Right renal cortex interstitium (tissue), 3 donors: ENCODE measurements at places on chromosomes 16 and 17.

GRCh38 chr17:58402047-58402446 lies 15.3 kb downstream of the RNF43 start:
- DNase-seq = no peak

GRCh38 chr16:52050418-52050817 lies 496.5 kb downstream of the TOX3 start:
- no peak for DNase-seq

DNA sequence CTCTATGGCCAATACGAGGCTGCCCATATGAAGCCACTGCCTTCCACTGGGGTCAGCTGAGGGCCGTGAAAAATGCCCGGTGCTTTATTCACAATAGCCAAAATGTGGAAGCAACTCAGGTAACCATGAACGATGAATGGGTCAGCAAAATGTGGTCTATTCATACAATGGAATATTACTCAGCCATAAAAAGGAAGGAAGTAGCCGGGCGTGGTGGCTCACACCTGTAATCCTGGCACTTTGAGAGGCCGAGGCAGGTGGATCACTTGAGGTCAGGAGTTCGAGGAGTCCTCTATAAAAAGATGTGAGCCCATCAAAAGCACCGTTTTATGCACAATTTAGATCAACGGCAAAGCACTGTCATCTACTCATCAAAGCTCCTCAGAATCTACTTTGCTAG lies 5.2 kb upstream of the TRAP1 start:
- no peak for DNase-seq

GRCh38 chr16:2186505-2186904 lies 9.9 kb downstream of the CASKIN1 start:
- no peak for DNase-seq

DNA sequence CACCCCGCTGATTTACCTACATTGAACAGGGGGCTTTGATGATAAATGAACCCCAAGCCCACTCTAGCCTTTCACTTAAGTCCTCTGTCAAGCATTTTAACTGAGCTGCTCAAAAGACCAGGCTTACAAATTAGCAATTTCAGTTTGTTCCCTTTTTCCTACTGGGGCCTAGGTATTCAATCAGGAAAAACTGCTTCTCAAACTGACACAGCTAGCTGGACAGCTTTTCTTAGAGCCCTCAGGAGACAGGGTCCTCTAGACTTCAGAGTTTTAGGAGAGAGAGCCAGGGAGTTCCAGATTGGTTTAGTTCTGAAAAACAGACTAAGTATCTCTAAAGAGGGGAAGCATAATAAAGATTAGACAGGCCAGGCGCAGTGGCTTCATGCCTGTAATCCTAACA lies 6.2 kb upstream of the HEXIM2 start:
- DNase-seq = no peak

DNA sequence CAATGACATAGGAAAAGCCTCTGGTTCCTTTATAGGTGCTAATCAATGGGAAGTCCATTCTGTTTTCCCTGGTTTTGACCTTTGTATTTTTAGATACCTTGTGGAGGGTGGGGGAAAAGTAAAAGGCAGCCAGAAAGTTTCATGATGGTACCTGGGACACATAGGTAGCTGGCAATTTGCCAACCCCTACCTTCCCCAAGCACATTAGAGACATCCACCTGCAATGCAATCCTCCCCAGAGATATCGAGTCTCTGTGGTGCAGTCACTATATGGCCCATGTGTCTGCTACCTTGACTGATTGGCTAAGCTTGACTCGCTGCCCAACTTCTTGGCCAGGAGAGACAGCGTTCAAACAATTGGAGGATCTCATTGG lies 86.4 kb downstream of the IRX3 start:
- DNase-seq = no peak

GRCh38 chr16:82146556-82146955 lies 23.5 kb downstream of the MPHOSPH6 start:
- no peak for DNase-seq

DNA sequence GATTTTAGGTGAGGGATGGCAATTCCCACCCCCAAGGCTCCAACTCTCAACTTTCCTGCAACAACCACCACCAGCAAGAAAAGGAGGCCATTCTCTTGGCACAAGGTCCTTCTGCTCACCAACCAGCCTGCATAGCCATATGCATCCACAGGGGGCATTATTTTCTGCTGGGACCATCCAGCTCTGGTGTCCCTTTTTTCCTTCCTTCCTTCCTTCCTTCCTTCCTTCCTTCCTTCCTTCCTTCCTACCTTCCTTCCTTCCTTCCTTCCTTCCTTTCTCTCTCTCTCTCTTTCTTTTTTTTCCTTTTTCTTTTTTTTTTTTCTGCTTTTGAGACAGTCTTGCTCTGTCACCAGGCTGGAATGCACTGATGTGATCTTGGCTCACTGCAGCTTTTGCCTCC lies 21.1 kb upstream of the COX10 start:
- DNase-seq = no peak

DNA sequence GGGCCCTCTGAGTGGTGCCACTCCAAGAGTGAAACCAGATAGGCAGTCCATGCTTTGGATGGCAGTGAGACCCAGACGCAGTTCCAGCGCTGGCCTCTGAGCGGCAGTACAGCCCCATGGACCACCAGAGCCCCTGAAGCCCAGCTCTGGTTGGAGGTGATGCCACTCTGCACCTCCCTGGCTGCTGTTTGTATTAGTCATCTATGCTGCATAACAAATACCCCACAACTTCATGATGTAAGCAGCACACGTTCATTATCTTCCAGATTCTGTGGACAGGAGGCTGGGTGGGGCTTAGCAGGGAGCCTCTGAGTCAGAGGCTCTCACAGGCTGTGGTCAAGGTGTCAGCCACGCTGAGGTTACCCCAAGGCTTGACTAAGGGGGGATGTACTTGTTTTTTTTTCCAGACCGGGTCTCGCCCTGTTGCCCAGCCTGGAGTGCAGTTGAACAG lies 5.1 kb upstream of the NME4 start:
- no peak for DNase-seq

- no peak for DNase-seq
Measured at GRCh38 chr17:42590886-42591285, 13.4 kb upstream of the PSMC3IP start.

DNA sequence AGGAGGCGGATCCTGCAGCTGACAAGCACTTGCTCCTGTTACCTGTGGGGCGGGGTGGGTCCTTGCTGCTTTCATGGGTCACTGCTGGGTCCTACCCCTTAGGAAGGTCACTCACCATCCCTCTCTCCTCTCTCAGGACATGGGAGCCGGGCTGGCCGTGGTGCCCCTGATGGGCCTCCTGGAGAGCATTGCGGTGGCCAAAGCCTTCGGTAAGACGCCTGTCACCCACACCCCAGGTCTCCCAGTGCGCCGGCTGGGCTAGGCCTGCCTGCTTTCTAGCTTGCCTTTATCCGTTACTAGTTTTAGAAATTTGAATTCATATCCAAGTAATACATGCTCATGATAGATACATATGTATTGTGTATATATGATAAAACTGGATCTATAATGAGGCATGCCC lies 17.2 kb downstream of the SLC26A11 start:
- no peak for DNase-seq
